ENCODE measurements at places on chromosomes 3 and 15.

- DNase-seq, result no peak
Observed at GRCh38 chr3:130915567-130916292, 21.8 kb downstream of the ATP2C1 start.

GRCh38 chr15:79883579-79884203 is 13.1 kb downstream of the MTHFS start:
- no peak for DNase-seq

DNA sequence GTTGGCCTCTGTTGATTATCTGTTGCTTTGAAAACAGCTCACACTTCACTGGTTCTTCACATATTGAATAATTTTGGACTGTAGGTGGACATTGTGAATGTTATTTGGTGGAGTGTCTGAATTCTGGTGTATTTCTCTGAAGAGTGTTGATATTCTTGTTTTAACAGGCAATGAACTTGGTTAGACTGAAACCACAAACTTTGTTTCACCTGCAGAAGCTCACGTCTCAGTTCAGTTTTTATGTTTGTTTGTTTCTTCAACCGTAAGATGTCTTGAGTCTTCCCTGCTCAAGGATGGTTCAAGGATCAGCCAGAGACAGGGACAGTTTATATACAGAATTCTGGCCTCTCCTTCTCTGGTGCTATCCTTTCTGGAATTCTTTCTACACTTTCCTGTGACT is 43.6 kb downstream of the C3orf20 start:
- DNase-seq, result no peak

GRCh38 chr15:39211108-39211979 is 369.5 kb upstream of the THBS1 start:
- DNase-seq, result no peak

GRCh38 chr15:66249605-66250174 is 3.9 kb downstream of the MEGF11 start:
- DNase-seq, result no peak

DNA sequence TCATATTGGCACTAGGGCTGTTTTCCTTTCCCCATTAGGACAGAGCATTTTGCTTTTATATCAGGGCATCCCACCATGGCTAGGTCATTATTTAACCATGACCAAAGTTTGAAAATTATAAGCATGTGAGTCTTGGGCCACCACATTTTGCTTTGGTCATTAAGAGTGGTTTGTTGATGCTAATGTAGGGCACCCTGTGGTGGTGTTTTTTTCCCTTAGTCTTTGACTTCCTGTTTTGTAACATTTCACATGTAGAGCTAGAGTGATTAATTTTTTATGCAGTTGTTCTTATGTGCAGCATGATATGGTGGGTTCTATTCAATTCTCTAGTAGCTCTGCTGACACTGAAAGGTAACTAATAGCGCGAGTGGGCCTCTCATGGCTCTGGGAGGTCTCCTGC is 249.6 kb upstream of the ROBO1 start:
- no peak for DNase-seq

DNA sequence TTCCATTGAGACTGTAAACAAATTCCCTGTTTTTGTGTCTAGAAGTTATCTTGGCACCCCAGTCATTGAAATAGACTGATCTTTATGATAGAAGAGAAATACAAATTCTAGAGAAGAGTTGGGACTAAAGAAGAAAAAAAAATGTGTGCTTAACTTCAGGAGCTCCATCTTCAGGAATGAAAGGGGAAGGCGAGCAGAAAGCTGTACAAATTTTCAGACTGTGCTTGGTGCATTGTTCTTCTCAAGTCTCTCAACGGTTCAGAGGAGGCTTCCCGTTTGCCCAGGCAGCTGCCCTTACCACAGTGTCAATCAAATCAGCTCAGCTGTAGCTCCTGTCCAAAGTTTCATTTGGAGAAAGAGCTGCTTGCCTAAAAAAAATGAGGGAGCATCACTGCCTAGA is 41.7 kb downstream of the OXSM start:
- DNase-seq, result peak; percentile 70

GRCh38 chr3:39166134-39166710 is 12.8 kb upstream of the CSRNP1 start:
- peak; percentile 62 for DNase-seq

DNA sequence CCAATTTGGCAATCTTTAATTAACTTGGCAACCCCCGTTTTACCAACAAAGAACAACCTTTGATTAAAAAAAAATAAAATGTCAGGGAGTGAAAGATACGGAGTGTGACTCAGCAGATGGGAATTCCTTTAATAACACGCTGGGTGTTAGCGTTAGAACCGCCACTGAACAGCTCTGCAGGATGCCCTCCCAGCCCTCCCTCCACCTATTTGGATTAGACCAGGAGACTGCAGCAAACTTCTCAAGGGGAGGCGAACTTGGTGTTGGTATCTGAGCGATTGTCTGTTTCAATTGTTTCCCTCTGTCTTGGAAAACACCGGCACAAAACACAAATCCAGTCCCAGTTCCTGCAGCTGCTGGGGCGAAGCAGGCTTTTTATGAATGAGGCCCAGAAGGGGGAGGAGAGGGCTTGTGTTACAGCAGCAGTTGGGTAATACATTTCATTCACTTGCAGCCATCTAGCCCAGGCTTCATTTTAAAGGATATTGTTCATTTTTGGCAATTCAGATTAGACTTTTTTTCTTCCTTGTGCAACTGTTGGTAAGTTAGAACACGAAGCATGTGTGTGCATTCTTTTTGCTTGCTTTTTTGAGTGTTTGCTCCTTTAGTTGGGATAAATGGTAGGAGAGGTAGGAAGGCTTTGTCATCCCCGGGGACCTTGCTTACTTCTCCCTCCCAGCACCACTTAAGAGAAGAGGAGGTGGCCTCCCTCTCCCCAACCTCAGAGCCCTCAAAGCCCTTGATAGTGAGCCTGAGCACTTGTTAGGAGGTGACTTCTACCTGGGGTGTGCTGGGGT is 152.3 kb downstream of the IGF1R start:
- DNase-seq, result peak; percentile 55

DNA sequence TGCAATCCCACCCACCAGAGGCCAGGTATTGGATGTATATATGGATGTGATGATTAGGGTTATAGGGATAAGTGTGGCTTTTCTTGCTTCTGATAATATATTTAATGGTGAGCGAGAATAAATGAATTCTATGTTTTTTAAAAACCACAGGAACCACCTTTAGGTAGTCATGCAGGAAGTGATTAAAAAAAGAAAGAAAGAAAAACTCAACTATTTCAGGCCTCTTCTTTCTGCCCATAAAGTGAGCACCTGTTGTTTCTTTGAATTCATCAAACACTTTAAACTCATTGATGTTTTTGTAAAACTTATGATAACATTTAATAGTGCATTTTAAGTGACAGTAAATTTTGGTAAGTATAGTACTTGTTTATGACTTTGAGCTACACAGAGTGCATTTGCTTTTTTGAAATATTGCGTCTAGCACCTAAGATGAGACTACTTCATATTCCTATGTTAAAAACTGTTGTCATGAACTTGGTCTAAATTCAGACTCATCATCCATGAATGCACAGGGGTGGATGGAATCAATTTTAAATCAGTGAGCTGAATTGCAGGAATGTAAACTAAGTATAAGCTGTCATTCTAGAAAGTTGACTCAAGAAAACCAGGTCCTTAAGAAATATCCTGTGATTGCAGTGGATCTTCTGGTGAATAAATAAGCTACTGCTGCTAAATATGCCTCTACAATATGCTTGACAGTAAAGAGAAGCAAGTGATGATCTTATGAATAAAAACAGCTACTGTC is 764.4 kb upstream of the NECTIN3 start:
- DNase-seq, result no peak

DNA sequence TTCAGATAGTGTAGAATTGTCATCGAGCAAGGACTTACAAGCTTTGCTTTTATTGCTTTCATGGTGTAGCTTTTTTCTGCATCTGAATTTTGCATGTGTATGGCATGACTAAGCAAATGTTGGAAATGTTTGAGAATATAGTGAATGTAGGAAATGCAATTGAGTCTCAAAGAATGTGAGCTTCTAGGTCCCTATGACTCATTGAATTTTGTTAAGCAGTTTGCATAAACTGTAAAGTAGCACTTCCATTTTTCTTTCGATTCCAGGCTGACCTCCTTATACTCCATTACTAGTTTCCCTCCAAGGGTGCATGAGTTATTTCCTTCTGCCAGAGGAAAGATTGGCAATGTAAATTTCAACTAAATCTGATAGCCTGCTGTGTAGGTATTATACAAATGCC is 619.2 kb downstream of the DIPK2A start:
- DNase-seq, result no peak

DNA sequence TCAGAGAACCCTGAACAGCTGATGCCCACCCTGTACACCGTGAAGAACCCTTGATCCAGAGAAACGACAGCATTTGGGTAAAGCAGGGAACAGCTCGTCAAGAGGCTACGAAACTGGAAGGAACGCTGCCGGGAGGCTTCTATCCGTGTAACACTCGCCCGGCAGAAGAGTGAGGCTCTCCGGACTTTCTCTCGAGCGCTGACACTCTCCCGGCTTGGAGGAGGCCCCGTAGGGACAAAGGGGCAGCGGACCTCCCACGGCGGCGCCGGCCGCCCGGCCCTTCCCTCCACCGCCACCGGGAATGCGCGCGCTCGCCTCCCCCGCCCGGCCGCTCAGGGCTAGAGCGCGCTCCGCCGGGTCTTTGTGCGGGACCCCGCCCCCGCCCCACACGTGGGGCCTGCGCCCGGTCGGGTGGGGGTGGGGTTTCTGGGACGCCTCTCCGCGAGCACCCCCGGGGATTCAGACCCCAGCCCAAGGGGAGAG is 1.7 kb downstream of the HYAL2 start:
- peak; percentile 69 for DNase-seq

DNA sequence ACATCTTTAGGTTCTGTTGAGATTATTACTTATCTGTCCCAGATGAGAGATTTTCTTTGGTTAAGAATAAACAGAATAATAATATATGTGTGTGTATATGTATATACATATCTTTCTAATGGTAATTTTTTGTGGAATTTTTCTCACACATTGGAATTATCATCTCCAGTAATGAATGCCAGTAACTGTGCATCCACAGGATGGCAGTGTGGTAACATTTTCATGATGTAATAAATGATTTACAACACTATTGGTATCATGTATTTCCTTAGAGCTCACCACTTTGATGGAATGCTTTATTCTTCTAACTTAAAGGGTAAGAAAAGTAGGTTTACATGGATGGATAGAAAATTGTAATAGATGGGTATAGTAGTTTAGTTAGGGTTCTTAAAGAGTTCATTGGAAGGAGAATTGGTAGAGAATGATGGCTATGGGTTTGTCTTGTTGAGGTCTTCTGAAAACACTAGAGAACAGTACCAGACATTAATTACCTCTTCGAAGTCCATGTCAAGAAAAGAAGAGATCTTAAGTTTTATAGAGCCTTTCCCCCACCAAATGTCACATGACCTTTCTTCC is 78.1 kb downstream of the STT3B start:
- DNase-seq, result peak; percentile 38

DNA sequence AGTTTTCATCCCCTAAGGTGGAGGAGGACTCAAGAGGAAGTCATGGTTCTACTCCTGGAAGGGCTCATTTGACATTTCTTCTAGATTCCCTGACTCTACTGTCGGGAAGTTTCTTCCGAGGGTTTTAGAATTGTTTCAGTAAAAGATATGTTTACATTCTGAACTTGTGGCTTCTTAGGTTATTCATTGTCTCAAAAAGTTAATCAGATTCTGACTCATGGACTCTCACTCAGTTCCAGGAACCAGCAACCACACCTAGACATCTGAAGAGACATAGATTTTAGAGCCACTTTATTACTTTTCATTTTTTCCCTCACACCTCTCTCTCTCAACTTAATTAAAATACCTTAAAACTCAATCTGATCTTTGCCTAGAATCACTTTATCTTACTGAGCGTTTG is 862.6 kb downstream of the AGBL1 start:
- DNase-seq, result no peak

- DNase-seq, result peak; percentile 50
Observed at GRCh38 chr3:17431004-17431403, 311.4 kb downstream of the TBC1D5 start.

- DNase-seq, result no peak
Observed at GRCh38 chr15:70039917-70040316, 57.8 kb downstream of the TLE3 start.

DNA sequence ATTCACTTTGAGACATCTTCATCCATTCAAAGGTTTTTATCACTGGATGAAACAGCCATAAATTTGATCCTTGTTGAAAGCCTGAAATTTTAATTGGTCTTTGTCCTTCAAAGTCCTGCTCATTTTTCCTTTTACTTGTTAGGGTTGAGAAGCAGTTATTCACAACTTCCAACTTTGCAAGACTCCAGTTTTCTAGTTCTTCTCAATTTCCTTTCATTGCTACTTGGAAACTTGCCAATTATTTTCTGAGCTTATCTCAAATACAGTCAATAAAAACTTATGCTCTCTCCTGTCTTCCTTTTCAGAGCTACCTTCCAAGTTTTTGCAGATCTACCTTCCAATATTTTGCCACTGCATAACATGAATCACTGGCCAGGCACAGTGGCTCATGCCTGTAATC is 23.7 kb upstream of the CD276 start:
- DNase-seq, result no peak

- no peak for DNase-seq
Observed at GRCh38 chr3:39098473-39099000, 8.9 kb downstream of the GORASP1 start.

DNA sequence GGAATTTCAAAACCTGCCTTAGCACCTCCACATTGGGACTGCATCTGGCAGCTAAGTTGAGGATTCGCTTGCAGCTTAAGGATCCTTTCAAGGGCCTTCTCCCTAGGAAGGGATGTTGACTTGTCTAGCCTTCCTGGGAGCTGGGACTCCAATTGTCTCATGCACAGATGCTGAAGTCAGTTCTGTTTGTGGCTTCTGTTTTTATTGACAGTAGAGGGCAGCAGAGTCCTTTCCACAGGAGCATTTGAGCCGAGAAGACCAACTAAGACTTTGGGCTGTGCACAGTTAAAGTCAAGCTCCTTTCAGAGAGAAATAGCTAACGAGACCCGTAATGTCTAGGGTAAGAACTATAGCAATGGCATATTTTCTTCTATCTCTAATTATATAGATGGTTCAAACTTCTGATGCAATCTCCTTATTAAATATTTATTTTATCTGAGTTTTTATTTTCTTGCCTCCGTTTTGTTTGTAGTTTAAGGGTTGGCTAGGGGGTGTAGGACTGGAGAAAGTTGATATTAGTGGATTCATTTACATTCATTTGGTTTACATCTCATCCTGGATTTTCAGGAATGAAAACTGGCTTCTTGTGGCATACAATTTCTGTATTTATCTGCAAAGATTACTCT is 59.7 kb upstream of the KBTBD8 start:
- DNase-seq, result peak; percentile 58

DNA sequence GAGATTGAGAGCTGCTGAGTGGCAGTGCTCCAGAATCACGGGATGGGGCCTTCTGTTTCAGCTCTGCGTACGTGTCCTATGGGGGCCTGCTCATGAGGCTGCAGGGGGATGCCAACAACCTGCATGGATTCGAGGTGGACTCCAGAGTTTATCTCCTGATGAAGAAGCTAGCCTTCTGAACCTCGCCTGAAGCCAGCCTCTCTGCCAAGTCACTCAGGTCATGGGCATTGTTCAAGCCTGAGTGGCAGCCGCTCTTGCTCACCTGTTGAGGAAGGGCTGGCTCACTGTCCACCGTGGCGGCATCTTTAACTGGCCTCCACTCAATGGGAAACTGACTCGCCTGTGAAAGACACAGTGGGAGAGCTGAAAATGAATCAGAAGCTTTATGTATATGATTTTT is 6.6 kb downstream of the POLR2H start:
- no peak for DNase-seq
